ENCODE measurements at places on chromosomes 7 and 10.

DNA sequence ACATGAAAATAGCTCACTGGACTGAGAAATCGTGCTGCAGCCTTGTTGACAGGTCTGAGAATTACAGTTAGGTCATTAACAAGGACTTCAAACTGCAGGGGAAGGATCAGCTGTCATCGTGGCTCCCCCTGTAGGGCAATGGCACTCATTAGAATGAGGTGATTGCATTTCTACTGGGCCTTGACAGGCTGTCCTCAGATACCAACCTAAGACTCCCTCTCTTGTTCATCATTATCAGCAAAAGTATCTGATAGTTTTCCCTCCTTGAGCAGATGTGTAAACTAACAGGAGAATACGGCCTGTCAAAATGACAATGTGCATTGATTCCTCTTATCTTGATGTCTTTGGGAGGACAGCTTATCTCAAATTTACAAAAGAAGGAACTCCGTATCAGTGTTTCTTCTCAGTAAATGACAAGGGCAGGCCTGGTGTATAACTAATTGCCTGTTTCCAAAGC is 648.5 kb upstream of the LRRN3 start:
- DNase-seq: peak; percentile 10

- no peak for DNase-seq
Observed at GRCh38 chr10:26844396-26844975, 16.3 kb downstream of the ABI1 start.

DNA sequence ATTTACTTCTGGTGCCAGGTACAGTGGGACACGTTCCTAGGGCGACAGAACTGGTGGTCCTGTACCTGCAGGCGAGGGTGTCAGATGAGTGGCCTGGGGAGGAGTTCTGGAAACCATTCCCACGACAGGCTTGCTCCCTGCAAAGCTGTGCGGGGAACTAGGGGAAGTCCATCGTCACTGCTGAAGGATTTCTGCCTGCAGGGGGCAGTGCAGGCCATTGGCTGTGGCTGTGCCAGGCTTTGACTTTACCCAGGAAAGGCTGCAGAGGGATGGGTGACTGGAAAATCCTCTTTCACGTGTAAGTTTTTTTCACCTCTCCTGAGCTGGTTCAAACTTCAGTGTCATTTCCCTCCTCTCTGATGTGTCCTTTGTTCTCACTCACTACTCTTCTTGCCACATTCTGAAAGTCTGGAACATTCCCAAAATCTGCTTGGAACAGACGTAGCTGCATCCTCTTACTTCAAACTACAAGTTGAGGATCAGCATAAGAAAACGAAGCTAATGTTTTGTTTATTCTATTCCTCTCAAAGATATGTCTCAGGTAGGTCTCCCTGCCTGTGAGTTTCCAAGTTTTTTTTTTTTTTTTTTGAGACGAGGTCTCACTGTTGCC is 126.5 kb downstream of the SH2D4B start:
- DNase-seq: peak; percentile 88

GRCh38 chr7:94129443-94130140 is 125.4 kb upstream of the BET1 start:
- peak; percentile 27 for DNase-seq

DNA sequence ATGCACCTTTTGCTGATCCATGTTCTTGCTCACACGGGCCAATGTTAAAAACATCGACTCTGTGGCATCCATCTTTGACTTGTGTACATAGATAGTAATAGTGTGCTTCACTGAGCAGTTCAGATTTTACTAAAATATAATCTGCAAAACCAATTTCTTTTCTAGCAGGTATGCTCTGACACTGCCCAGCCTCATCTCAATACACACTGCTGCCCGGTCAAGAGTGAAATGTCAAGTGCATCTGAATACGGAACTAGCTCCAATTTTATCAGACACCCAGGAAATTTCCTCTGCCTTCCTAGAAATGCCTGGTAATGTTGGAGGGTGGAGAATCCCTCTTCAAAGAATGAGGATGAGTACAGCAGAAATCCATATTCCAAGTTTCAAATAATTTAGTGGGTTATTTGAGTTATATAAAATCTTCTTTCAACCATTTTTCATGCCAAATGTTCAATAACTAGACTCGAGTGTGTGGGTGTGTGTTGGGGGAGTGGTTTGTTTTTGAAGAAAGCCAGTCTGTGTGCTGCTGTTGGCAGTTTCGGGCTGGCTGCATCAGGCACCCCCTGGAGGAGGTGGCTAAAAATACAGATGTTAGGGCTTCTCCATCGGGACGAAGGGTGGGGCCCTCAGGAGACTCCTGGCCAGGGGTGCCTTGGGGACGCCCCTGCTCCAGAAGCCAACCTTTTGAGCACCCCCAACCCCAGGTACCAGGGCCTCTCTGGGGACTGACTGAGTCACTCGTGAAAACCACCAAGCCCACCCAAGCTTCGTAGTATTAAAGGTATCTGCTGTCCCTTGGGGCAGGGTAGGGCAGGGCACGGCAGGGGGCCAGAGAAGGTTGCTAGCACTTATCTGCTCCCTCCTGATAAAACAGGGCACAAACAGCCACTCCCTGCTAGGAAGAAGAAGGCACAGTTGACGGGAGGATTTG is 15.4 kb downstream of the CTBP2 start:
- DNase-seq: peak; percentile 61
